Stimulated activated CD8-positive, alpha-beta memory T cell treated with anti-CD3 and anti-CD28 coated beads, Interleukin-7, amount 100 ng/mL, for 1 hour (primary cell): ENCODE measurements at places on chromosomes 7 and 10.

- no peak for DNase-seq
These were observed 56.3 kb upstream of the CYP2C8 start for GRCh38 chr10:95125582-95125981.

- no peak for DNase-seq
These were observed 28.9 kb downstream of the PPP1R3C start for GRCh38 chr10:91603931-91604331.

GRCh38 chr7:88344271-88344670 is 37.6 kb upstream of the STEAP4 start:
- DNase-seq, result no peak

DNA sequence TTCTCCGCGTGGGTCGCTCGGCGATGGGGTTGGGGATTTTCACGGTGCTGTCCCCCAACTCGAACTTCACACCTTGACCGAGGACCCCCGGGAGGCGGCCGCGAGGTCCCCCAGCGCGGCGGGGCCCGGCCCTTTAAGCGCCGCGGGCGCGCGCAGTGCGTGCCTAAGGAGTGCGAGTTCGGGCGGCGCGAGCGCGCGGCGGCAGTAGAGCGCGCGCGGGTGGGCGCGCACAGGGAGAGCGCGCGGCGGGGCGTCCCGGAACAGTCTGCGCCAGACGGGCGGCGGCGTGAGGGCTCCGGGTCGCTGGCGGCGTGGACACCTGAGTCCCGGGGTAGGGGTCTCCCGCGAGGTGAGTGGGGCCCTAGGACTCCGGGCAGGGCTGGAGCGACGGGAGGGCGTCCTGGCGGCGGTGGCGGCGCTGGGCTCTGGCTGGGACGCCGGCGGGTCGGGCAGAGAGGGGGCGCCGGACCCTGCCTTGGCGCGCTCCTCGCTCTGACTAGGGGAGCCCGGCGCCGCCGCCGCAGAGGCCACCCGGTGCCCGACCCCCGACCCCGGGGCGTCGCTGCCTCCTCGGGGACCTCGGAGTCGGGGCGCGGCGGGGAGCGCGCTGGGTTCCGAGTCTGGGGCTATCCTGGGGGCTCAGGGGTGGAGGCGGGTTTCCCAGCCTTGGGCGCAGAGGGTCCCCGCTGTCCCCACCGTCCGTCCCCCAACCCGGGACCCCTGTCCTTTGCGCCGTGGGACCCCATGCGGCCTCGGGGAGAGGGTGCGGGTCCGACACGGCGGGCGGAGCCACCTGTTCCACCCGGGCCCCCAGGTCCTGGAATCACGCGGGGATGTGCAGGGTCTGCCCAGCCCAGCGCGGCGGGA is at the start of gene PROSER2:
PROSER2 (plus strand) TSS at position 235 of the 867 bp plus-strand sequence. CDS start 28,722 bp downstream, outside the sequence.
- DNase-seq, result no peak

GRCh38 chr10:30051220-30051619 is 8.2 kb downstream of the JCAD start:
- no peak for DNase-seq

- no peak for DNase-seq
These were observed 5.2 kb downstream of the AGAP3 start for GRCh38 chr7:151091431-151091830.
